Erythroblast (primary cell): ENCODE measurements at places on chromosomes 6 and 20.

GRCh38 chr6:119226089-119226488 is 123.5 kb downstream of the MAN1A1 start:
- DNase-seq: no peak

DNA sequence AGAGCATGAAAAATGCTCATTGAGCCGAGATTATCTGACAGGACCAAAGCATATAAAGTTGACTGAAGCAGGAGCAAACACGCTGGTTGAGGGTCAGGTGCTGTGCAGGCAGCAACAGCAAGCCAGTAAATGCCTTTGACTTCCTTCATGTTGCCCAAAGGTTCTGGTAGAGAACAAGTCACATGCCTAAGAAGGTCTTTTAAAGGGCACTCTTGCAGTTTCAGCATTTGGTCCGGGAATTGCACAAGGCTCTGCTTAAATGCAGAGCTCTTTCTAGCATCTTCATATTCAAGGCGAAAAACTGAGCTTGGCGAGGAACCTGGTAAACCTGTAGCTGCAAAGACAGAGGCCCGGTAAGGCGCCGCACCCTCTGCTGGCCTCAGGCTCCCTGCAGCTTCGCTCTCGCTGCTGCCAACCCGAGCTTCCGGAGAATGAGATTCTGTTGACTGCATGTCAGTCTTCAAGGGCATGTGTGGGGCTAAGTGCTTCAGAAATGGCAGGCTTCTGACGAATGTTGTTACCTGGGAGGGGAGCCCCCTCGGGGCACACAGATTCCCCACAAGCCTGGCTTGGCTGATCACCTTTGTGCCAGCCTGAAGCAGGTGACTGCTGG is 205.2 kb downstream of the KIF16B start:
- no peak for DNase-seq

- DNase-seq: no peak
Observed at GRCh38 chr20:63843222-63843621, 12.2 kb upstream of the ZBTB46 start.

- DNase-seq: no peak
Observed at GRCh38 chr6:149046822-149047246, 270.7 kb upstream of the TAB2 start.

DNA sequence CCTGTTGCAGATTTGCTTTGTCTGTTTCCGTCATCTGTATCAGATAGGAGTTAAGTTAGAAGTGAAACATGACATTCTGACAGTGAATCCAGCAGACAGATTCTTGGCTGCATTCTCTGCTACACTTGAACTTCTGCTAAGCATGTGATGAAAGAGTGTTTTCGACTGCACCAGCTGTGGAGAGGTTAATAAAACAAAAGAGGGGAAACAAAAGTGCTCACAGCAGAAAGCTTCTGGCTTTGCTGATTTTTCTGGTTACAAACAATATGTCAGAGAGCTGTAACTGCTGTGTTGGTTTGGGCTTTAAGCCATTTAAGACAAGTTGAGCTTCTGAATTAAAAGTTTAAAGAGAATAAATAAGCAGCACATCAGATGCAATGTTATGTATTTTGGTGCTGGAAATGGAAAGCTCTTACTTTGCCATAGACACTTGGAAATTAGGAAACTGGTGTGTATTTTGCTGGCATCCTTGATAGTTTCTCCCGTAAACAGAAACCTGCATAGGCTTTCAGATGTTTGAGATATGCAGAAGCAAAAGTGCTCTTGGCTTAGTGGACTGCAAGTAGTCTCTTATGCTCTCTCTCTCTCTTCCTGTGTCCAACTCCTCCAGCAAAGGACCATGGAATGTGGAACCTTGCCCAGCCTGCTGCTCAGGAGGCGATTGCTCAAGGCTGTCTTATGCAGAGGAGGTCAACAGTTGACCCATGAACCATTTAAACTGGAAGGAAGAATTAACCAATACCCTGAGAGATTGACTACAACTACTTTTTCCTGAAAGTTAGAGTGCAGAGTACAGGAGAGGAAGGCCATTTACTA is 104.9 kb downstream of the RPS12 start:
- DNase-seq: no peak
